C1 segment of cervical spinal cord (tissue), 14 donors: ENCODE measurements at places on chromosomes 5 and 9.
A peak's percentile ranks its signal among the peaks of the same experiment; 100 is the strongest.

- no peak for DNase-seq
Measured at GRCh38 chr9:124810663-124811355, 33.9 kb downstream of the OLFML2A start.

- DNase-seq = peak; percentile 29
Measured at GRCh38 chr5:14440582-14441431, 140.8 kb upstream of the OTULINL start.

GRCh38 chr5:3340471-3340870 is 255.2 kb upstream of the IRX1 start:
- no peak for DNase-seq

DNA sequence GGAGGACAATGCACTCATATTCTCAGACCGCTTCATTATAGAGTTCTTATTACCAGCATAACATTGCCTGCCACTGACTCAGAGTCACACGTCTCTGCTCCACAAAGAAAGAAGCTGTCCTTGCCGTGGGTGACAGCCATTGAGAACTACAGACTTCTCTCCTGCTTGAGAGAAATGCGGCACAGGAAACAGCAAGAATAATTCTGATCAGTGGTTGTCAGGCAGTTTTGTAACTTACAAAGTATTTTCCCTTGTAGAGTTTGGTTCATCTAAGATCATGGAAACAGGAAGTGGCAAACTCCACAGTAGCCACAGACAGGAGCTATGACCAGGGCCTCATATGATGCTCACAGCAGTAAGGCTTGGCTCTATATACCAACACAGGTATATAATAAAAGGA is 47.0 kb downstream of the KCNV2 start:
- DNase-seq = no peak

- DNase-seq = no peak
Measured at GRCh38 chr9:120348951-120349429, 231.0 kb downstream of the CDK5RAP2 start.

DNA sequence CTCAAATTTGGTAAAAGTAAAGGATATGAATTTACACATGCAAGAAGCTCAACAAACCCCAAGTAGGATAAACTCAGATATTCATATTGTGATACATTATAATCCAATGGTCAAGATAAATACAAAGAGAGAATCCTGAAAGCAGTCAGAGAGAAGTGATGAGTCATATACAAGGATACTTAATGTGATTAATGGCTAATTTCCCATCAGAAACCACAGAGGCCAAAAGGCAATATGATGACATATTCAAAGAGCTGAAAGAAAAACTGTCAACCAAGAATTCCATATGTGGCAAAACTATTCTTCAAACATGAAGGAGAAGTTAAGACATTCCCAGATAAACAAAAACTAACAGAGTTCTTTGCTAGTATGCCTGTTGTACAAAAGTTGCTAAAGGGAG is 19.5 kb upstream of the IRF1 start:
- no peak for DNase-seq

DNA sequence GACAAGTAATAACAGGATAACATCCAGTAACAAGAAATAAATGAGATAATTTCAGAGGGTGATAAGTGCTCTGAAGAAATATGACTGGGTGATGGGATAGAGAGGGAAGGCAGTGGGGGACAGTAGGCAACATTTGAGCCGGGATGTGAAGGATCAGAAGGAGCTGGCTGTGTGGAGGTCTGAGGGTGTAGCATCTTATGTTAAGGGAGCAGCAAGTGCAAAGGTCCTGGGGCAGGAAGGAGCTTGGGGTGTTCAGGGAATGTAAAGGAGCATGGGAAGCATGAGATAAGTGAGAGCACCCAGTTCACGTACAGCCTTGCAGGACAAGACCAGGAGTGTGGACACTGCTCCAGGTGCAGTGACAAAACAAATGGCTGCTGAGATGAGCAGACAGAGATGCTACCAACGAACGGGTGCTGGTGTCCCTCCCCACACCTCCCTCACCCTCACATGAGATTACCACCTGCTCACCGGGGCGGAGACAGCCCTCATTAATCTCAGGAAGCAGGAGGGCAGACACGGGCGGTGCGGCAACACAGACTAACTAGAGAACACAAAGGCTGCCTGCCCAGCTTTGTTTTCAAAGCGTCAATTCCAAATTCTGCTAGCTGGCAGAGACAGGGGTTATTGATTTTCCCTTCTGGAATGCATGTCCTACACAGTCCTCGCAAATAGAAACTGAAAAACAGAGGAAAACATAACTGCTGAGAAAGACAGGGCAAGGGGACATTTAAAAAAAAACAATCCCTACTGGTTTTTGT is 298.1 kb upstream of the PANK3 start:
- DNase-seq = no peak

DNA sequence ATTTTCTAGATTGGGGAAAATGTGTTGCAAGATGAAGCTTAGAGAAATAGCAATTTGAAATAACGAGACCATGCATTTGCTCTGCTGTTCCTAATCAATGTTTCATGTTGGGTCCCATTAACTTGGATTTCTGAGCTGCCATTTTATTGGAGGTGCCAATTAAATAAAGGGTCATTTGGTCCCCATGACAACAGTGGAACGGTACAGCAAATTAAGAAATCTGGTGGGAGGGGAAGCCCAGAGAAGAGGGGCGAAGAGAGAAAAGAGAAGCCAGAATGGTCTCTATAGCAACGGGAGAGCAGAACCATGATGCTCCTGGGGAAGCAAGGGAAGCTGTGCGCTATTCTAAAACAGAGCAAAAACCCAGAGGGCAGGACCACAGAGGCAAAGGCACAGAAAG is 120.2 kb downstream of the ENTREP1 start:
- no peak for DNase-seq

DNA sequence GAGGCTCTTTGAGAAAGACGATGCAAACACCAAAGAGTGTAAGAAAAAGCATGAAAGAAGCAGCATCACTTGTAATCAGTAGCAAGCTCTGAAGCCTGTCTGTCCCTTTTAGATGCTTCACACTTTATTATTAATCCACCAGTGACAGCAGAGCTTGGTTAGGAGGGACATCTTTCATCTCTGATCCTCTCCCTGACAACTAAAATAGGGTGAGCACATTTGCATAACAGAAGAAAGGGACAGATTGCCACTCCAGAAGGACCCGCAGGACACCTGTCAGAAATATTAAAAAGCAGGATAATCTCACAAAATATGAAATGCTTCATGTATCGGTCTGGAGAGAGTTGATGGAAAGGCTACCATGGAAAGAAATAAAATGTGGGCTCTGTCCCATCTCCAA is 71.4 kb upstream of the MAP1B start:
- DNase-seq = no peak

DNA sequence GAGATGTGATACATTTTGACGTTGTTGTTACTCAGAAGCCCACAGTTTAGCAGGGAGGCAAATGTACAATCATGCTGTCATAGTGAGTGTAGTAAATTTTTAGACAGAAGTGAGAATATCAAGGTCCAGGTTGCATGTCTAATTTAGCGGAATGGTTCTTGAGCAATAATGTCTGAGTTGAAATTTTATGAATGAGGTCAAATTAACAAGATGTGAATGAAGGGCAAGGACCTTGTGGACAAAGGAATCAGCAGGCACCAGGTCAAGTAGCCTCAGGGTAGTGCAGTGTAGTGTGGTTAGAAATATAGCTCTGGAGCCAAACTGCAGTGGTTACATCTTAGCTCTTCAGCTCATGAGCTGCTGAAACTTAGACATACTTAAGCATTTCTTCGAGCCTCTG is 36.2 kb downstream of the TNFSF8 start:
- DNase-seq = no peak

DNA sequence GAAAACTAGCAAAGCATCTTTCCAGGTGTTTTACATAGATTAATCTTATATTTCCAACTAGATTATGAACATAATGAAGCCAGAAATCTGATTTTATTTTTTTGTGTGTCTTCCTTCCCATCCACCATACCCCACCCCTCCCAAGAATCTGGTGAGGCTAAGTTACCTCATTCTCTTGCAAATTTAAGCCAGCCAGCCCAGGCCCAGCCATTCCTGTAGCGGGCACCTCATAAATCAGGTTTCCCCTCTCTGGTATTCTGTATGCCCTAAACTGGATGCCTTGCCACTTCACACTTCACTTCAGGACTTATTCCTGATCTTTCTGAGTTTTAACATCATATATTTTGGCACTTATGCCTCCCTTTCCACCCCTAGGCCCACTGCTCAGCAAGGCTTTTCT is 21.8 kb downstream of the C9 start:
- DNase-seq = no peak

- DNase-seq = no peak
Measured at GRCh38 chr5:179306191-179307012, 38.9 kb downstream of the ADAMTS2 start.

DNA sequence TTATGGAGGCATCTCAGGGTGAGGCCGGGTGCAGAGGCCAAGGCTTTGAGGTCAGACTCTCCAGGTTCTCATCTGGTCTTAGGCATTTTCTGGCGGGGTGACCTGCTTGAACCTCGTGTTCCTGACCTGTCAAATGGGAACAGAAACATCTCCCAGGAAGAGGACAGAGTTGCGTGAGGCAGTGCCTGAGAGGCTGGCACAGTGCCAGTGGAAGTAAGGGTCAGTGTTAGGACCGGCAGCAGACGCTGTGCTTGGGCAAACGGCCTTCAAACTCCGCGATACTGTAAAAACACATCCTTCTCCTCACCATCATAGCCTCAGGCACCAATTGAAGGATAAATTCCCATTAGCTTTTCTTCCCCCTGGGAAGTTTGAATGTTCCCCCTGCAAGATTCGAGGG is 55.6 kb upstream of the FCN2 start:
- DNase-seq = no peak

DNA sequence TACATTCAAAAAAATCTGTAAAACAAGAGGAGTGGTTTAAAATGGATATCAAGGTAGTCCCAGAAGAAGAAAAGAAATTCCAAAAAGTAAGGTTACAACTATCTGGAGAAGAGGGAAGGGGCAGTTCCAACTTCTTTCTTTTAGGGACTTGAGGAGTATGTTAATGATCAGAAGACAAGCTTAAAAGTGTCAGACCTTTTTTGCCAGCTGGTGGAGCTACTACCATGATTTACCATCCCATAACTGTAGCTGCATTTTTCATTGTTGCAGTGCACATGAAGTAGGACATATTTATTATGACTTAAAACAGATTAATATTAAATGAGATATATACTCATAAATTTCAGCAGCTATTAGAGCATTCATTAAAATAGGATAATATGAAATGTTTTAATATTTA is 158.5 kb upstream of the RGS7BP start:
- no peak for DNase-seq

DNA sequence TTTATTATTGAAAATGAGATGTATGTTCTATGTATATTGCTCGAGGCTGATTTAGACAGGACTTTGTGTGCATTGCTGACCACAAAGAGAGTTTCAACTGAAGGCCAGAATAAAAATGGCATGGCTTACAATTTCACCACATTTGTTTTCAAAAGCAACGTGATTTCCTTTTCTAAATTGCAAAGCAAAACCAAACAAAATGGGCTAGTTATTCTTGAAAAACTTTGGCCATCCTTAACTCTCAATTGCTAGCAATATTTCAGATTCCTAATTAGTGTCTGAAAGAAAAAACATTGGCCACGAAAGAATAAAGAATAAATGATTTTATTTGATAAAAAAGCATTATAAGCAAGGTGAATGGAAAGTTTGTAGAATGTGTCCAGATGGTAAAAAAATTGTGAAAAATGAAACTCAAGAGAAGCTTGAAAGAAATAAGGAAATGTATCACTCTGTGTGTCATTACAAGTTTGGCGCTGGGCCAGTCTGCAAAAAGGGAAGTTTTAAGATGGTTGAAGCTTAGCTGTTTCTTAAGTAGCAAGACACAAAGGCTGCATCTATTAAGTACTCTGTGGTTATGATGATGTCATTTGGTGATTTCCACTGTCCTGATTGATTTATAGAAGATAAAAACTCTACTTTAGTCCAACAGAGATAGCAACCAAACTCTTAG is 89.2 kb upstream of the PRLR start:
- DNase-seq = no peak

GRCh38 chr5:138601444-138601843 is 26.2 kb upstream of the HSPA9 start:
- DNase-seq = no peak
